CD8-positive, alpha-beta memory T cell (primary cell): ENCODE measurements at places on chromosomes 16 and 17. TPM values are rescaled to one million over a fixed set of nuclear protein-coding genes. Genes with fewer than 3 reads are reported as not detected.

Gene MFSD11
- 22.9 TPM for total RNA-seq

DNA sequence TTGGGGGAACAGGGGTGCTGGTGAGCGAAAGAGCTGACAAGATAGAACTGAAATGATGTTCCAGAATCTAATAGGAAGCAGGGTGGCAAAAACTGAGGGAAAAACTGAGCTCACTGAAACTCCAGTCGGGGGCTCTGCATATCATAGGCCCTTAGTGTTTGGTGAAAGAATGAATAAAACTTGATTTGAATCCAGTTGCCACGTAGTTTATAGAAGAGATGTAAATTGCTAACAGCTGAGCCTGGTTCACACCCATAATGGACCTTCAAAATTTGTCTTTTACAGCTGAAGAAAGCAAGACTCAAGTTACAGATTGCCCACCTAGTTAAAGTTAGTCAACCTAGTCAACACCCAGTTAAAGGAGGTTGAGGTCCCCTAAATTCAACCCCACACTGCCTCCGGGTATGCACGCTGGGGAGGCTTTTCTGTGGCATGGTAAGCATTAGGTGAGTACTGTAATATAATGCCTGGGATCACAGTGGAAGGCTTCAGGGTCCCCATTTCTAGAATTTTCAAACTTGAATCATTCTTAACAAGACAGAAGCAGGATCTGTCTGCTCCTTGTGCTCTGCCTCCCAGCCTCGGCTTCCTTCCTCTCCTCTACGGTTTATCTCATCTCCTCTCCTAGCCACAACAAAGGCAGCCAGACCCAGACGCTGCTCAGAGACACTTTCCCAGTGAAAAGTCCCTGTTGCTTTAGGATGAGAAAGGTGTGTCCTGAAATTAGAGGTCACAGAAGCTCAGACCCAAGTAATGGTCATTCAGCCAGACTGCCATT, 26.9 kb upstream of the SUPT4H1 start:
- DNase-seq, result no peak

Gene SLC5A11
- 0.20 TPM for total RNA-seq

- DNase-seq, result no peak
These were observed 4.4 kb upstream of the GDPD3 start for GRCh38 chr16:30117768-30118167.

Gene FMNL1
- 260 TPM for total RNA-seq

- DNase-seq, result no peak
These were observed 22.6 kb downstream of the AKAP1 start for GRCh38 chr17:57107498-57108101.

Gene TEX14
- total RNA-seq, result 0.11 TPM

- DNase-seq, result peak; percentile 16
These were observed 1.0 kb downstream of the ORAI3 start for GRCh38 chr16:30949650-30950515.

DNA sequence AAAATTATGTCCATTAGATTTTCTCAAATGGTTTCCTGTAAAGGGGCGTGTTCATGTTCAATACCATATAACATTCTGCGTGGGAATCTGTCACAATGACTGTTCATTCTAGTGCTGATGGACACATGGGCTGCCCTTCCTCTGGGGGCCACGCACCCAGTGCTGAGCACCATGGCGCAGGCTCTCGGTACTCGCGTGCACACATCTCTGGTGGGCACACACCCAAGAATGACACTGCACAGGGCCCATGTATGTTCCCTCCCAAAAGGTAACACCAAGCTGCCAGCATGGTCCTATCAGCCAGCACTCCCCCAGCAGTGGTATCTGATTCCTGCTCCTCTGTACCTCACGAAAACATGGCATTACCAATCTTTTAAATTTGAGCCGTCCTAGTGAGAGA, 13.7 kb downstream of the B9D1 start:
- no peak for DNase-seq

- DNase-seq, result no peak
These were observed 787 bp downstream of the NT5C start for GRCh38 chr17:75130632-75131277.

Gene HOXB1
- total RNA-seq, result not detected

GRCh38 chr17:64657610-64658125, 4.4 kb downstream of the SMURF2 start:
- no peak for DNase-seq

GRCh38 chr17:41618341-41619035, 5.9 kb downstream of the KRT17 start:
- no peak for DNase-seq

DNA sequence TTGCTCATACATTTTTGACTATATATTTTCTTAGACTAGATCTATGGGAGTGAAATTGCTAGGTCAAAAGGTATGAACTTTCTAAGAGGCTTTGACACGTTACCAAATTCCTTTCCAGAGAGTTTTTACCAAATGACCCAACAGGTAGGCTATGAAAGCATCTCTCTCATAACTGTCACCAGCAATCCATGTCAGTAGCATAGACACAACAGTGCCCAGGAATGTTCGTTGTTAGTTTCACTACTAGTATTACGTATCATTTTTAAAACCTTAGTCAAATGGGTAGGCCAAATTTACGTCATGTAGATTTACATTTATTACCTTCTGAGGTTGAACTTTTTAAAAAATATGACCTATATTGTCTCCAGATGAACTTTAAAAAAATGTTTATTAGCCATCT, 66.8 kb downstream of the MARCHF10 start:
- no peak for DNase-seq

DNA sequence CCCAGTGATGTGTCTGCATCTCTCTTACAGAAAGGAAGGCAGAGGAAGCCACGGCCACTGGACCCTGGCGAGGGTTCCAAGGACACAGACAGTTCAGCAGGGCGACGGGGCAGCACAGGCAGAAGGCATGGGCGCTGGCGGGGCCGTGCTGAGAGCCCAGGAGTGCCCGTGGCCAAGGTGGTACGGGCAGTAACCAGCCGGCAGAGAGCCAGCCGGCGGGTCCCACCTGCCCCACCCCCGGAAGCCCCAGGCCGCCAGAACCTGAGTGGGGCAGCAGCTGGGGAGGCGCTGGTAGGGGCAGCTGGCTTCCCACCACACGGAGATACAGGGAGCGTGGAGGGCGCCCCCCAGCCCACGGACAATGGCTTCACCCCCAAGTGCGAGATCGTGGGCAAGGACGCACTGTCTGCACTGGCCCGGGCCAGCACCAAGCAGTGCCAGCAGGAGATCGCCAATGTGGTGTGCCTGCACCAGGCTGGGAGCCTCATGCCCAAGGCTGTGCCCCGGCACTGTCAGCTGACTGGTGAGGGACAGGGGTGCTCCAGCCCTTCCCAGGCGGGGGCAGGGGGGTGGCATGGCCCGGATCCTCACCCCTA, 7.8 kb downstream of the XYLT2 start:
- DNase-seq, result no peak

- DNase-seq, result peak; percentile 56
These were observed 21.2 kb downstream of the SMG6 start for GRCh38 chr17:2282297-2282873.

GRCh38 chr16:72921620-72922019, 126.3 kb downstream of the ZFHX3 start:
- DNase-seq, result no peak

Gene CCR7
- 152 TPM for total RNA-seq

Gene SSTR5
- not detected for total RNA-seq

Gene ZNF48
- 19.3 TPM for total RNA-seq

GRCh38 chr17:77677211-77677610, 281.3 kb upstream of the TNRC6C start:
- DNase-seq, result peak; percentile 10

GRCh38 chr17:7833011-7833794, 814 bp upstream of the KDM6B start:
- no peak for DNase-seq

Gene GP1BA
- not detected for total RNA-seq

Gene KCNH6
- not detected for total RNA-seq

DNA sequence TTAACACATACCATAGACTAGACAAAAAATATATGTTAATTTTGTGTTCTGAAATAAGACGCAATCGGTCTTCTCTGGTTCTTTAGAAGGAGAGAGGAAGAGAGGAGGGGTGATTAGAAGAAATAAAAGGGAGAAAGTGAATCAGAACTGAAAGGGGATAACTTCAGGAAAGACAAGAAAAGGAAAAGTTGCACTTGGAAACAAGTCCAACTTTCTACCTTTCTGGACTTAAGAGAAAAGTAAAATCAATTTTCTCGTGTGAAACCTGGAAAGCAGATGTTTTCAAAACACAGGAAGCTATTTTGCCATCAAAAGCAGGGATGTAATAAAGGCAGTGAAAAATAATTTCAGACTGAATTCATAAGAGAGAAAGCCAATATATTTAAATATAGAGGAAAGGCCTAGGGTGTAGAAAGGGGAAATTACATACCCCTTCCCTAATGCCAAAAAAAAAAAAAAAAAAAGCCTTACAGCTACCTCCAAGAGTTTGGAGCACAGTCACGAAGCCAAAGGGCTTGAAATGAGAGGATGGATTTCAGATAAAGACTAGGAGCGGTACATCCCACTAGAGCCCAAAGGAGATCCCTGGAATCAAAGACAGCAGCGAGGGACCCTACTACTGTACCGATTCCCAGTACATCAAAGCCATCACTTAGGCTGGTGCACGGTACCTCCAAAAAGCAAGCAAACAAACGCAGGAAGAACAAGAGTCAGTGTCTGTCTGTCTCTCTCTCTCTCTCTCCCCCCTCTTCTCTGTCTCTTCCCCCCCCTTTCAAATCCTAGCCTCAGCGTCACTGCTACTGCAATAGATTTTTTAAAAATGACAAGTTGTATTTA, 12.1 kb upstream of the ZFHX3 start:
- no peak for DNase-seq

Gene NKD1
- 1.5 TPM for total RNA-seq
